A673 (cell line): ENCODE measurements at places on chromosomes 6 and 20.

DNA sequence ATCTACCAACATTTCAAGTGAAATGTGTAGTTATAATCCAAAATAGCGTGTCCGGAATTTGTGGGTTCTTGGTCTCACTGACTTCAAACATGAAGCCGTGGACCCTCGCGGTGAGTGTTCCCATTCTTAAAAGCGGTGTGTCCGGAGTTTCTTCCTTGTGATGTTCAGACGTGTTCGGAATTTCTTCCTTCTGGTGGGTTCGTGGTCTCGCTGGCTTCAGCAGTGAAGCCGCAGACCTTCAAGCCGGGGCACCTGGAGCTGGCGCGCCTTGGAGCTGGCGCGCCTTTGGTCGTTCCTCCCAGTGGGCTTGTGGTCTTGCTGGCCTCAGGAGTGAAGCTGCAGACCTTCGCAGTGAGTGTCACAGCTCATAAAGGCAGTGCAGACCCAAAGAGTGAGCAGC, 291.5 kb upstream of the EYS start:
- DNase-seq: no peak

DNA sequence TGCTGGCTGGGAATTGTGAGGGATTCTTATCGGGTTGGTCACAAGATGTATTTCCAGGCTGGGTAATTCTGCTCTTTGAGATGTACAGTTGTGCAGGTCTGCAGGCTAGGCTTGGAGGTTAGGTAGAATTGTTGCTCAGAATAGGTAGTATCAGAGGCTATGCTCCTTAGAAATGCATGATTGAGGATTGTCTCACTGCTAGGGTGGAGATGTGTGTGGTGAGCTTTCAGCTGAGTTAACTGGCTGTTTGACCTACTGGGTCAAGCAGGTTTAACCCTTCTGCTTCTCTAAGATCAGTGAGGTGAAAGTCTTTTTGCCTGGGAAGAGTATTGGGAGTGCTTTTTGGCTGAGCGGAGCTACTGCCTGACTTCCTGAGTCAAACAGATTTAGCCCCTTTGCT, 701.1 kb downstream of the UTRN start:
- DNase-seq: no peak

- DNase-seq: no peak
Observed at GRCh38 chr6:86215323-86215722, 572.6 kb upstream of the SYNCRIP start.

DNA sequence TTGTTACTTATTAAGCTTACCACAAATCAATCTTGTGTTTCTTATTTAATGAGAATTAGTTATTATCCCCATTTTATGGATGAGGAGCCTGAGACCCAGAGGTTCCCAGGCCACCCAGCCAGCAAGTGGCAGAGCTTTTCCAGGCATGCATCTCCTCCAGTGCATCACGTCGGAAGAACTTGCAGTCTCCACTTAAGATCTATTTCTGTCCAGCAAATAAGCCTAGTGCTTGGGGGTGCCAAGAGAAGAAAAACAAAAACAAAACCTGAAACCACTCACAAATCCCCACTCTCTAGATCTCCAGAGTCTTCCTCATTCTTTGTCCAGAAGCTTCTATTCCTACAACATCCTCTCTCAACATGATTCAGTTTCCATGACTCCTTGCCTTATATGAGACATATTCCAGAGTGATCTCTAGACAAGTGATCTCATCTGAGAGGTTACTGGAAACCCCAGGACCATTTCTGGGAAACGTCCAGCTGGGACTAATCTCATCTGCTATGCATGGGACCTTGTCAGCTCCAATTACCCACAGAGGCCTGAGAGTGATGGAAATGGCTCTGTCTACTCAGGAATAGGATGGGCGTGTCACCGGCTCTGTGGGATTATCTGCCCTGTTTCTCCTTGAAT, 4.1 kb downstream of the GUCA1B start:
- DNase-seq: no peak

DNA sequence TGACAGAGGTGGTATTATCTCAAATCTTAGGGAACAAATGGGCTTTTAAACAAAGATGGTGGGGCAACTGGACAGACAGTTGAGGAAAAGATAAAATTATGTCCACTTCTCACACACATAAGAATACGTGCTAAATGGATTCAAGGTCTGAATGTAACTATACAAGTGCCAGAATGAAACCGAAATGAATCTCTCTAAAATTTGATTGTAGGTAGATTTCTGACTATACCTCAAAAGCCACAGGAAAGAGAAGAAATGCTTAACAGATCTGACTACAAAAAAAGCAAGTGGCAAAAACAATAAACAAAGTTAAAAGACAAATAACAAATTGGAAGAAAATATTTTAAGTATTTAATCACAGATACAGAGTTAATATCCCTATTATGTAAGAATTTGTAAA, 182.7 kb upstream of the OLIG3 start:
- DNase-seq: no peak

- no peak for DNase-seq
Observed at GRCh38 chr6:33298773-33299236, at the start of gene RGL2. Gene RGL2, minus strand, starts transcription at chr6:33298942. Its CDS starts 332 bp downstream, at chr6:33298610.

GRCh38 chr20:23606652-23607049, 934 bp upstream of the CST9 start:
- peak; percentile 78 for DNase-seq

DNA sequence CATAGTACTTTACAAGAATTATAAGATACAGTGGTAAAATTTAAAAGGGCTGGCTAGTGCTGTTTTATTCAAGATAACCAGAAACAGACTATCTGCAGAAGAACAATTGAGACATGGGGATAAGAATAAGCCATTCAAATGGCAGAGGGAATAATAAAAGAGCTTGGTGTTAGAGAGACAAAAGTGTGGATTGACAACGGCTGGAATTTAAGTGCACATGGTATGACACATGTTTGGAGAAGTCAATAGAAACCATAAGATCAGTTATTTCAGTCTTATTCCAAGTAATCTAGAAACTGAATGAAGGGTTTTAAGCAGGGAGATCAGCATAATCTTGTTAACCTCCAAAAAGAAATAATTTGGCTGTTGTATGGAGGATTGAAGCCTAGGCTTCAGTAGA, 1205.5 kb upstream of the CITED2 start:
- DNase-seq: no peak

DNA sequence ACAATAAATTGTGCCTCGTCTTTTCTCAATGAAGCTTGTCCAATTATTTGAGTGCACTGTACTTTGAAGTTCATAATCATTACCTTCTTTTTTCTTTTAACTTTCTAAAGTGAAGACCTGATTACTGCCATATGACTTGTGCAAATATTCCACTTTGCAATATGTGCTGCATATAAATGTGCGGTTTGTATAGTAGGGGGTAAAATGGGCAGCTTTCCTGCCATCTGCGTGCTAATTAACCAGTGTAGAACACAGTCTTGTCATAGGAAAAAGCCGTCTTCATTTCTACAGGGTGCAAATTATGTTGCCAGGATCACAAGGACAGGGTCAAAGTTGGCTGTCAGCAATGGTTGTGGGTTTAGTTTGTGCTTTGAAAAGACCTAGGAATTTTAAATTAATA, 397.0 kb downstream of the NKAIN2 start:
- DNase-seq: no peak

GRCh38 chr6:80550748-80551147, 444.3 kb downstream of the BCKDHB start:
- no peak for DNase-seq

DNA sequence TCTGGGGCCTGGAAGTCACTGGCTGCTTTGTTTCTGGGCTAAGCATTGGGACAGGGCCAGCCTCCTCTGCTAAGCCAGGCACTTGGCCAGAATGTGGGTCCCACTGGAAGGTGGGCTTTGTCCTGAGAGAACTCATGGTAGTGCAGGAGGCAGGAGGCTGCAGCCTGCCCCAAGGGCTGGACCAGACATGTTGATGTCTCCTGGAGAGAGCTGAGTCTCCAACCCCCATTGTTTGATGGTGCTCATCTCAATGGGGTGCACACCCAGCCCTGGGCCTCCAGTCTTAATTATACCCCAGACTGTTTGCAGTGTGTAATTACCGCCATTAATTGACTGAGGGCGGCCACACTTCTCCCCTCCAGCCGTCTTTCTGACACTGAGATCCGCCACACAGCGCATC, 220.5 kb upstream of the PMEPA1 start:
- no peak for DNase-seq

DNA sequence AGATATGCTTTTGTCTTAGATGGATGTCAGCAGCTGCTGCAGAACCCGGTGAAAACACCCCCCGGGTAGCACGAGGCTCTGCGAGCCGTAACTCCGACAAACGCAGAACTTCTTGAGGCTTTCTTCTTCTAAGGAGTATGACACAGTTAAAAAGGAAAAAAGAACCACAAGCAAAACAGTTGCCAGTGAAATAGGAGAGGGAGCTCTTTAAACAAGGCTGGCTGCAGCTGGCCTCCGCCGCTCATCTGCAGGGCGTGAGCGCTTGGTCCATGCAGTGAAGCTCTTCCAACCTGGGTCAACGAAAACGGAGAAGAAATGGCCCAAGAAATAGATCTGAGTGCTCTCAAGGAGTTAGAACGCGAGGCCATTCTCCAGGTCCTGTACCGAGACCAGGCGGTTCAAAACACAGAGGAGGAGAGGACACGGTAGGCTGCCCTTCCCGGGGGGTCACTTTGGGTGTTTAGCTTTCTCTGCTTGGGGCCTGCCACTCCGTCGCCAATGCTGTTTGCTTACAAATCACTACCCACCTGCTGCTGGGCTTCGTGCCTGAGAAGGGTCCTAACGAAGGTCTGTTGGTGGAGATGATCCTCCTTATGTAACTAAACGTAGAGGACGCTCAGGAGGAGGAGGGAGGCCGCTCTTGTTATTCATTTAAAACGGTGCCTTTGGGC, 13.2 kb downstream of the SYTL3 start:
- no peak for DNase-seq

- no peak for DNase-seq
Observed at GRCh38 chr6:32603888-32604287, 14.2 kb upstream of the HLA-DRB1 start.

DNA sequence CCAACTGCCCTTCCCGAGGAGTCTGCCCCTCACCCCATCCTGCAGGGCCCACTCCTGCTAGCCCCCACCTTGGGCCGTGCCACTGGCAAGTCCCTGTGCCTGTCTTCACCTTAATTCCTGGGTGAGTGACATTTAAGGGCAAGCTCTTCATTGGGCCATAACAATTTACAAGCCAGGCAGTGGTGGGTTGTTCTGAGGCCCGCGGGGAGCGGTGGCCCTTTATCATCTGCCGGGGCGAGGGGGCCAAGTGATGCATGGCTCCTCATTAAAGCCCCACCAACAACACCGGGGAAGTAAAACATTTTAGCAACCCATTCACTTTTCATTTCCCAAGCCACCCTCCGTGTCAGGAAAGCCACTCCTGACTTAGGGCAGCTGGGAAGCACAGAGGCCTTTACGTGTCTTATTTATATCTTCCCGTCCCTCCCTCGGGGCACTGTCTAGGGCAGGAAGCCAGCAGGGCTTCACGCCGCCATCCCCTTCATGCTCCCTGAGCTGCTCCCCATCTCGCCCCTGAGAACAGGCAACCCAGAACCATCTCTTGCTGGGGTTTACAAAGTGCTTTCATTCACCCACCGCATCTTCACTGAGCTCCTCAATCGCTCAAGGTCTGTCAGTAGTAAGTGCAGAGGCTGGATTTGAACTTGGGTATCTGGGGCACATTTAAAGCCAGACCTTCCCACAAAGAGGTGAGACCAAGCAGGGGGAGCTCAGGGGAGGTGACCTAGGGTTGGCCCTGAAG, 55.5 kb upstream of the CCDC167 start:
- DNase-seq: no peak

DNA sequence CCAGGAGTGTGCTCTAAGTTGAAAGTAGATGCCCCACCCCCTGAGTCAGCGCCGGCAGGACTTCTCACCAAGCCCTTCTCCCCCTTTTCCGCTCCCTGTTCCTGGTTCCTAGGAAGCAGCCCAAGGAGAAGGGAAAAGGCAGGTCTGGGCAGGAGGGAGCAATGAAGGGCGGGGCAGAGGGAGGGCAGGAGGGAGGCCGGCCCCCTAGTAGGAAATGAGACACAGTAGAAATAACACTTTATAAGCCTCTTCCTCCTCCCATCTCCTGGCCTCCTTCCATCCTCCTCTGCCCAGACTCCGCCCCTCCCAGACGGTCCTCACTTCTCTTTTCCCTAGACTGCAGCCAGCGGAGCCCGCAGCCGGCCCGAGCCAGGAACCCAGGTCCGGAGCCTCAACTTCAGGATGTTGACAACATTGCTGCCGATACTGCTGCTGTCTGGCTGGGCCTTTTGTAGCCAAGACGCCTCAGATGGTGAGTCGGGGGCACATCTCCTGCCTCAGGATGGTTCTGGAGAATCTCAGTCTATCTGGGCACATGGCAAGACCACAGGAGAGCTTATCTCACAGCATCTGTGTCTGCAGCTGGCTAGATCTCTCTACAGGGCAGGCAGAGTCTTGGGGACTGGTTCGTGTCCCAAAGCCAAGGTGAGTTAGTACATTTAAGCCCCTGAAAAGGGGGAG, at the start of gene PROCR:
PROCR (plus strand) TSS at position 320 of the 681 bp plus-strand sequence; CDS start at position 403, 83 bp downstream.
- DNase-seq: peak; percentile 82
